ENCODE measurements at places on chromosomes 6 and 20.

DNA sequence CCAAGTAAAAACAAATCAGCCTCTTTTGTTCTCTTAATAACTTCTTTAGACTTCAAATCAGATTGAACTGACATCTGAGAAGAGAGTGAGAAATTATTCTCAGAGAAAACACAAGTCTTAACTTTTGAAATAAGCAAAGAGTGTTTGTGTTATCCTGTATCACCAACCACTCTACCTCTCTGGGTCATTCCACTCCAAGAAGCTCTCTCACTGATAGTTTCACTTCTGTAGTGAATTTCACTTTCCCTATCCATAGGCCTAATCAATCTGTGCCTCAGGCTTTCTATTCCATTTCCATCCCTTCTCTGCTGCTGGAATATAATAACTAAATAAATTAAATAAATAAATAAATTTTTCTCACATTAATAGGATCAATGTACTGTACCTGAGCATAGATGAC is 235.0 kb downstream of the HTR1B start:
- DNase-seq: no peak

DNA sequence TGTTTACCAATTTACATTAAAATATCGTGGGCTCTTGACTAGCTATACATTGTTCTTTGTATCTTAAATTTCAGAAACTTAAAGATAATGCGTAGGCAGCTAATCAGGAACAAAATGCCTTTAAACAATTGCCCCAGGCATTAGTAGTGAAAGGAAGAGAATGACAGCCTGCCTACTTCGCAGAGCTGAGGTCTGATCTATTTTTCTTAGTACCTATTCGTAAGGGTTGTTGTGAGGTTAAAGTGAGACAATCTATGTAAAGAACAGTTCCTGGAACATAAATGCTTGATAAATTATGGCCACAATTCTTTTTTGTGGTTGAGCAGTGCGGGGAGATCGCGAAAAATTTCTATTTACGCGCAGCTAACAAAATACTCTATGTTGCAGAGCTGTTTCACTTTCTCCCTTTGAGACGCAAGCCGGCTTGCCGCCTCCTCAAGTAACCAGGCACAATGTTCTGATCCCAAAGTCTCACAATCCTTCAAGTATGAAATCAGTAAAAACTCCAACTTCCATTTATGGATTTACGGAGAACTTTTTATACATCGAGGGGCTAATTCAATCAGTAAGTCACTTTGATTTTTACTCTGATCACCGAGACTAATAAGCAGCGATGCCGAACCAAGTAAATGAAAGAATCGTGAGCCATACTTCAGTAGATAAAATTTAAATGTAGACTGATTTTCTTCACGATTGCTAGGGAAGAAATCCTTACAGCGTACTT is 878 bp upstream of the PNRC1 start:
- DNase-seq: peak; percentile 50

- DNase-seq: no peak
These were observed 24.3 kb downstream of the NTSR1 start for GRCh38 chr20:62732842-62733525.

DNA sequence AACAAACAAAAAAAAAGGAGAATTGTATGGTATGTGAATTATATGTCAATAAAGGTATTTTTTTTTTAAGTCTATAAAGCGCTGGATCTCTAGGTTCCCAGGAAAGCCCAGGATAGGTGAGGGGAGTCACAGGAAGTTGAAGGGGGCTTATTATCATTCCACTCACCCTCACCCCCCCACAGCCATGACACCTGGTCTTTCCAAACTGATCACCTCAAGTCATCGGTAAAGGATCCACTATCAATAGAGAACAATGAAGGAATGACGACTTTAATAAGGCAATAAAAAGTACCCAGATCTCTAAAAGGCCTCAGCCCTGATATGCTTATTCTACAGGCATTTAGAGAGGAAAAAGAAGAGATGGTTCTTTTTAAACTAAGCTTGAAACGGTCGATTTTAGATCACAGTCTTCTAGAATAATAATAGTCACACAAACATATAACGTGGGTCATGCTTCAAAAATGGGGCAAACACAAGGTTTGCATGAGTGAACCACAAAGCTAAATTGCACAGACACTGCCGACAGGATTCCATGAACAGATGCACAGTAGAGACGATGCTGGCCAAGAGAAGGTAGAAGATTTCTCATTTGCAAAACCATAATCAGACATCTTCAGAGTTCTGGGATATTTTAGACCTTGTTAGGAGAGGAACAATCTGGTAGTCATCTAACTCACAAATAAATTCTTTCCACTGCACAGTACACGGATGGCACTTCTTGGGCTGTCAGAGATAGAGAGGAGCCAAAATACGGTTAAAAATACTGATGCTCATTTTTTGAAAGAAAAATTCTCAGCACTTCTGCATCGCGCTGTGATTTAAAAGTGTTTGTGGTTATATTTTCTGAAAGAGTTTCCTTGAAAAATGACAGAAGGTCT is 21.0 kb downstream of the ZMYND8 start:
- DNase-seq: no peak

DNA sequence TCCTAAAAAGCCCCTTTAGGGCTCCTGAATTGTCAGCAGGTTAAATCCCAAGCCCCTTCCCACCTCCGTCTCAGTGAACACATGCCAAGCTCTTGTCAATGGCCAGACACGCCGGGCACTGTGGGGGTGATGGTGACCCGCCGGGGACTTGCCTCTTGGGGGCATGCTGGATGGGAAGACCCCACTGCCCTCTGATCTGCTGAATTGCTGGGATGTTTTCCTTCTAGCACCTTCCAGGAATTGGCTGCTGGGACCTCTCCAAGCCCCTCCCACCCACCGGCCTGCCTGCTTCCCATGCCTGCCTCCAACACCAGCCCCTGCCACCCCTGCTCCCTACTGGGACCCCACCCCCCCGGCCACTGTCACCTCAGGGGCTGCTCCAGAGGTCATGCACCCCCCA is 345.9 kb downstream of the CDH4 start:
- no peak for DNase-seq

DNA sequence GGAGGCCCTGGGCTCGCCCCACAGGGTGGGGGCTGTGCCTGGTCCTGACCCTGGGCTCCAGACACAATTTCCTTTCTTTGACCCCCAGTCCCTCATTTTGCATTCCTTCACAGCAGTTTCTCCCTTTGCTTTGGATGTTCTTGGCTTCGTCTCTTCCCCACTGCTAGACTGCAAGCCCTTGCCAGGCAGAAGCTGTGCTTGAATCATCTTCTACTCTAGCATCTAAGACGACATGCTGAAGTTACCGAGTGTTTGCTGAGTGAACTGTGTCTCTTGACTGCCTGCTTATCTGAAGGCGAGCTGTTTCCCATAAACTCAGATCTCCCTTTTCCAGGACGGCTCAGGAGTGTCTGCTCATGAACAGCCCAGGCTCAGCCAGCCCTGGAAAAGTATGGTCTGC is 14.3 kb upstream of the SYNDIG1 start:
- DNase-seq: no peak

GRCh38 chr20:36214684-36215256 is 21.5 kb upstream of the AAR2 start:
- DNase-seq: peak; percentile 7

DNA sequence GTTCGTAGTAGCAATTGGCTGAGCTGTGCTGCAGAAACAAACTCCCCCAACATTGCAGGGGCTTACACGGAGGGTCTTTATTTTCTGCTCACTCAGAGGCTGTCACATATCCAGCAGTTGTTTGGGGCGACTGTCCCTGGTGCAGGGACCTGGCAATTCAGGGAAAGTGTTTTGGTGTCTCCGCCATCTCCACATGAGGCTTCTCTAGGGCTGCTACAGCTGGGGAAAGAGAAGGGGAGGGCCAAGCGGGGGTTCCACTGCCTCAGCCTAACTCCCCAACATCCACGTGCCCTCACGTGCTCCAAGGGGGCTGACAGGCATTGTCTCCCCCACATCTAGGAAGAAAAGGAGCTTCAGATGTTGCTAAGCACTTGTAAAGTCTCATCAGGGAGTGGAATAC is 61.3 kb upstream of the NXT1 start:
- DNase-seq: no peak

DNA sequence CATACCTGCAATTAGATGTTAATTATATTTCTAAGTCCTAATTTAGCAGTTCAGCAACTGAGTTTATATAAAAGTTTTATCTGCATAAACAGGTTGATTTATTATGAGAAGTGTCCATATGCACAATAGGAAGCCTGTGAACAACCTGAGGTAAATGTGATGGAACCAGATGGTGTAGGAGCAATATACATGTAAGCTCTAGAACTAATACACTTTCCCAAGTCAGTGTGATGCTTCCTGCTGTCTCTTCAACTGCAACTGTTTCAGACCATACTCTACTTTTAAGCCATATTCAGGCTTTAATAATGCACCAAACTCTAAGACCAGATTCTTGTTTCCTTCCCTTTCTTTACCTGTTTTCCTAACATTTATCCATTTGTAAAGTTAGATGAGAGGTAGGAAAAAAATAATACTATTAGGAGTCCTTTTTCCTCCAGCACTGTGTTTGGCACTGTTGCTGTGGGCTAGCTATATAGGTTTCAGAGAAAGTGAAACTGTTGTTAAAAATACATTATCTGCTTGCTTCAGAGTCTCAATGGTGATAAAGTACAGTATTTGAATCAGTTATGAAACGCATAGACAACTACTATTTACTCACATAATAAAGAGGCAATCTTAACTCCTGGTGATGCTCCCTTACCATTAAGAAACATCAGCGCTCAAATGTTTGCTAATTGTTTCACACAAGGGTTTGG is 1009.3 kb downstream of the GRIK2 start:
- DNase-seq: no peak

- no peak for DNase-seq
These were observed 36.9 kb downstream of the UTRN start for GRCh38 chr6:144321839-144322591.

- DNase-seq: no peak
These were observed 341.5 kb downstream of the TFAP2A start for GRCh38 chr6:10073341-10073740.

- no peak for DNase-seq
These were observed 32.4 kb upstream of the ADTRP start for GRCh38 chr6:11810854-11811643.

DNA sequence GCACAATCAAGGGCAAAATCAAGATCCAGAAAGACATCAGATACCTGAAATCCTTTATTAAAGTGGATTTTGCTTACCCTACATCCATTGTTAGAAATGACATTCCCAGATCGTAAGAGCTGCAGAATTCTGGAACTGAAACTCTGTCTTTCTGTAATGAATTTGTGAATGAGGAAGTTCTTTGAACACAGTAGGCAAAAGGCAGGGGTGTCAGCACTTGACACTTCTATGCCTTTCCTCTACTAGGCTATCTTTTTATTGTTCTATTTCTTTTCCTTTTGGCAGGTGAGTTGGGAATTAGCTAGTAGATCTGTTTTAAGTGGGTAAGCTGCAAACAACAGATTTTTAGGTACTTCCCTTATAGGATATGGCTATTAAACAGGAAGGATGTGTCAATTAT is 126.3 kb downstream of the CARMIL1 start:
- no peak for DNase-seq

GRCh38 chr20:62155428-62156253 is 12.1 kb downstream of the SS18L1 start:
- DNase-seq: no peak

- no peak for DNase-seq
These were observed 34.6 kb upstream of the LAMA2 start for GRCh38 chr6:128848212-128848935.

DNA sequence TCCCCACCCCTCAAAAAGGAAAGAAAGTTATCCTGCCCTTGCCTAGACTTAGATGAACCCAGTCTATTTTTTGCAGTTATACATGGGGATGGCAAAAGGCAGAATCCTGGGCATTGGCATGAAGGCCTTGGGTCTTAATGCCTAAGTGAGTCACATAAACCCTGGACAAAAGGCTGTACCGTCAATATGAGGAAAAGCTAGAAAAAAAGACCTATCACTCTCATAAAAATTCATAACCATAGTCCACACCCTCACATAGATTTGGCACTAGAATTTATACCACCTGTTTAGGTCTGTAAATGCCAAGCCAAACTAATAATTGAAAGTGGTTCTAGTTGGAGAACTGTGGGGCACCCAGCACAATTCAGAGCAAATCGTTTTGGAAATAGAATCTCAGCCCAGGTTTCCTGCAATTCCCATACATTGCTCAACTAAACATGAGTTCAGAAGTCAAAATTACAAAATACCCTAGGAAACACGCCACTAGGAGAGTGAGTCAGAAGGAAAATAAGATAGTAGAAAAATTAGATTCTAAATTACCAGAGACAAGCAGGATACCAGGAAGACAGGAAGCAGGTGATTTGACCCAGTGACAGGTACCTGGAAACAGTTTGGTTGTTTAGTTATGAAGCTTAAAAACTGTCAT is 70.4 kb upstream of the FUCA2 start:
- no peak for DNase-seq

- no peak for DNase-seq
These were observed 83.6 kb upstream of the CHD6 start for GRCh38 chr20:41701588-41702348.

DNA sequence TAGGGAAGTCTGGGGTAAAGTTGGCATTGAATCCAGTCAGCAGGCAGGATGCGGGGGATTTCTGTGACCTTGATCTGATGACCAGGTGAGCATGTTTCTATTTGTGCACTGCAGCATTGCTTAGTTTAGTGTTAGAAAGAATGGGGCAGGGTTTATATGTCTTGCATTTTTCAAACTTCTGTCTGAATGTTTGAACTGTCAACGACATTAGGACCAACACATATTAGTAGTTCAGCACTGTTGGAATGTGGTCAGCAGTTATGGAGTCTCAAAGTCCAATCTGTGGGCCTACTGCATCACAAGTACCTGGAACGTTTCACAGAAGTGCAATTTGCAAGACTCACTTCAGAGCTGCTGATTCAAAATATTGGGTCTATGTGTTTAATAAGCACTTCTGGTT is 276.6 kb upstream of the BMP2 start:
- DNase-seq: no peak

DNA sequence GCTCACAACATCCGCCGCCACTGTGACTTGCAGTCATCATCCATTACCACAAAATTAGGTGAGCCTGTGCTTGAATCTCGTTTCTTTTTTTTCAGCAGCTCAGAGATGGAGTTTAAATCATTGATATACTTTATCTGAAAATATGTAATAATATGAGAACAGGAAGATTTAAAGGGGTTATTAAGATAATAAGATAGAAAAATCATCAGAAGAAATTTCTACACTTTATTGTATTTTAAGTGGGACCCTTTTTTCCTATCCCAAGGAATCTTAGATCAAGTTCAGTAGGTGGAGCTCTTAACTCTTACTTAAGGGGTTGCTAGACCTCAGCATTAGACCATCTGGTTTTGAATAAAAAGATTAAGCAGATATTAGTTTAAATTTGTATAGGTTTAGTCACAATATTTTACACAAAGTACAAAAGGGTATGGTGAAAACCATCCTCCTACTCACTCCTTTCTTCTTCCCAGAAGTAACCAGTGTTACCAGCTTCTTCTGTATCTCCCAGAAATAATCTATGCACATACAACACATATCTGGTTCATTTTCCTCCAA is 9.4 kb upstream of the NCOA7 start:
- no peak for DNase-seq
